Peyer's patch (tissue), 4 donors: ENCODE measurements at places on chromosomes 5 and 9.

- no peaks in the 10 kb centered on the region for H3K4me1 ChIP-seq
- DNase-seq, result no peak
- H3K27me3 ChIP-seq, result no peaks in the 10 kb centered on the region
- H3K4me3 ChIP-seq, result no peak overlapping the region
Measured at GRCh38 chr9:8863886-8864544, 1064.4 kb upstream of the DMAC1 start.

- H3K4me3 ChIP-seq, result peak within 1 kb of the TSS; percentile 70
- no peaks in the 10 kb centered on the region for H3K36me3 ChIP-seq
- peak; percentile 91 for DNase-seq
- H3K27me3 ChIP-seq, result no peaks in the 10 kb centered on the region
- no peaks in the 10 kb centered on the region for H3K4me1 ChIP-seq
Measured at GRCh38 chr5:73120222-73121118, at the start of gene TMEM171. Gene TMEM171, plus strand, starts transcription at chr5:73120575. Its CDS starts 2,799 bp downstream, at chr5:73123374.

DNA sequence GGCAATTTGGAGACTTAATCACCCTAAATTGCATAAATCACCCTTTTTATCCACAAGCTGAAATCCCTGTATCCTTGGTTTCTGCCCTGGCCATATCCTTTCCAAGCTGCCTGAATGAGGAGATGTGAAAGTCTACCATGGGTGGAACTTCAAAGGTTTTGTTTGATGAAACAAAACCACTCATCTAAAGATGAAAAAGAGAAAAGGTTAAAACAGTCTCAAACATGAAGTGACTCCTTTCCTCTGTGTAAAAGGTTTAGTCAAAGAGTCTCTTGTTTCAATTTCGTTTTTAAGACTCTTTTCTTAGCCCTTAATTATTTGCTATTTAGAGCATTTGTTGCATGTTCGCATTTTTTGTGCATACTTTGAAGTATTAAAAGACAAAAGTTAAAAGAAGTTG, 11.2 kb downstream of the SLC45A2 start:
- H3K4me1 ChIP-seq, result no peaks in the 10 kb centered on the region
- H3K27ac ChIP-seq, result no peak overlapping the region
- no peaks in the 10 kb centered on the region for H3K36me3 ChIP-seq
- no peaks in the 10 kb centered on the region for H3K27me3 ChIP-seq

- no peaks in the 10 kb centered on the region for H3K36me3 ChIP-seq
- no peak overlapping the region for H3K4me3 ChIP-seq
- H3K27me3 ChIP-seq, result no peaks in the 10 kb centered on the region
- H3K4me1 ChIP-seq, result no peaks in the 10 kb centered on the region
Measured at GRCh38 chr9:115674091-115674490, 479.5 kb upstream of the PAPPA start.

DNA sequence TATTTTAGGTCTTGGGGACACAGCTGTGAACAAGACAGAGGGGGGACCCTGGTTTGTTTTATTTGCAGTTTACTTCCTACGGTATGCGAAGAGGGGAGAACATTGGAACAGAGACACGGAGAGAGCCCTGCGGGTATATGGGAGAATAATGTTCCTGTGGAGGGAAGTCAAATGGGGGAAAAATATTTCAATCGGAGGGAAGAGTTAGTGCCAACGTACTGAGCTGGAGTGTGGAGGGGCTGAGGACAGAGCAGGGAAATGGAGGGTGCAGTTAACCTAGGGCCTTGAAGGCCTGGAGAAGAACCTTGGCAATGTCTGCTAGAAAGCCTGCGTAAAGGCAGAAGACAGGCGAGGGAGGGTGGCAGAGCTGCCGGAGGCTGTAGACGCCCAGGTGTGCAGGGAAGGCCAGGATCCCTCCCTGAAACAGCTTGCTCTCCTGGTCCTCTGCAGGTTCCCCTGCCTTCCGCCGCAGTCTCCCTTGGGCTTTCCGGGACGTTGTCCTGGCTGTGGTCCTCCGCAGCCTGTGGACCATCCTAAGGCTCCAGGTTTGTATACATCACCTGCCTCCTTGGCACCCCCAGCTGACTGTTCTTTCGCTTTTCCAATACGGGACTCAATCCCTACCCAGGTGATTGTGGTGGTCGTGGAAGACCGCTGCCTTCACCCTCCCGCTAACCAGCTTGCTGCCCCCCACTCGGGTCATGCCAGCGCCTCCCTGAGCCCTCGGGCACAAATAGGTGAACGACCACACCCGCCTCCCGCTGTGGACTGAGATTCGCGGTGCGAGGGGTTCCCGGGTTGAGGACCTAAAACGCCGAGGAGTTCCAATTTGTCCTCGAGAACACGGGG, 1.9 kb upstream of the RACK1 start:
- H3K4me3 ChIP-seq, result peak overlapping the region; percentile 72
- no peaks in the 10 kb centered on the region for H3K27me3 ChIP-seq
- peaks cover 9% of the 10 kb centered on the region for H3K4me1 ChIP-seq
- H3K27ac ChIP-seq, result peak overlapping the region; percentile 91

- H3K27me3 ChIP-seq, result no peaks in the 10 kb centered on the region
- H3K4me3 ChIP-seq, result no peak overlapping the region
- H3K27ac ChIP-seq, result no peak overlapping the region
- no peak for DNase-seq
Measured at GRCh38 chr9:117021906-117022305, 334.8 kb downstream of the TRIM32 start.

DNA sequence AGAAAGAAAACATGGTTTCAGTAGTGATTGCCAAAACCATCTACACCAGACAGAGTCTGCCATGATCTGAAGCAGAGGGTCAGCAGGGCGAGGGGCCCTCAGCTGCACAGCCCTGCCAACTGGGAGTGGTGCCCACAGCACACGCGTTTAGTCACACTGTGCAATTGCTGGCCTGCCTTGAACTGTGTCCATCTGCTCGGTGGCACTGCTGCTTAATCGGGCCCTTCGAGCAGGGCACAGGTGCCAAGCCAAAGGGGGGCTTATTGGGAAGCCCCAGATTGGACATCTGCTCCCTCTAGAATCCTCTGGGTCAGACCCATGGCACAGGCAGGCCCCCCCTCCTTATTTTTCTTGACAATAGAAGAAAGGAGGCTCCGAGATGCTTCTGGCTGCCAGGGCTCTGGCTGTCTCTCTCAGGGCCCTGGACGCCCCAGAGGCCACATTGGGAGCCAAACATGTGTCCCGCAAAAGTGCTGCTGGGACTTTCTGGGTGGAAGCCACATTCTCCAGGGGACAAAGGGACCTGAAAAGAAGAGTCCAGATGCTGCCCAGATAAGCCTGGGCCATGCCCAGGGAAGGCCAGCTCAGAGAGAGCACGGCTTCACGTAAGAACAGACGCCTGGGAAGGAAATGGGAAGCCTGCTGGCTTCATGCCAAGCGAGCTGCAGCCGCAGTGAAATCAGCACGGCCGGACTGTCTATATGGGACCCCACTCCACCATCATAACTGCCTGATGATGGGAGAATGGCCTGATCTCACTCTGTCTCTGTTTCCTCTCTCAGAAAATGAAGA, 349.2 kb downstream of the GADD45G start:
- H3K27ac ChIP-seq, result no peak overlapping the region
- H3K4me1 ChIP-seq, result peaks cover 4% of the 10 kb centered on the region
- no peaks in the 10 kb centered on the region for H3K36me3 ChIP-seq
- no peak overlapping the region for H3K4me3 ChIP-seq
- DNase-seq, result no peak

DNA sequence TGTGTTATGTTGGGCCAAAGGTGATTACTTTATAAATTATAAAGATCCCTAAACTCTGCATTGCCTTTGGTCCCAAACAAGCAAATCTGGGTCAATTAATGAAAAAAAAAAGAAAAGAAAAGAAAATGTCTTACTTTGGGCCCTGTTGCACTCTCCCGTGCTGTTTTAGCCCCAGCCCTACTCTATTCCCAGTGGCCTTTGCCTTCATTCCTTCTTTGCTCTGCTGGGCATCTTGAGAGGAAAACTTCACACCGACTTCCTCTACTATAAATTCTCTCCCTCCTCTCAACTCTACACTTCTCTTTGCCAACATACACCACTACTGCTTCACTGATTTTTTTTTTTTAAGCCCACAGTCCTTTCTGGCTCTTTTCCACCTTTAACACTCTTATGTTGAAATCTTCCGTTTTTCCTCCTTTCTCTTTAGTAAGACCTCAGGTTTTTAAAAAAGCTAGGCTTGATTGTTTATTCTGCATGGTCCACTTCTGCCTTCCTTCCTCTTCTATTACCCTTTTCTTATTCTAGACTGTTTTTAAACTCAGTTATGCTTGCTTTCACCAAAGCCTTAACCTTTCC, 4.5 kb upstream of the MSMP start:
- H3K27ac ChIP-seq, result peak overlapping the region; percentile 96
- no peak overlapping the region for H3K4me3 ChIP-seq
- no peaks in the 10 kb centered on the region for H3K27me3 ChIP-seq
- no peak for DNase-seq

DNA sequence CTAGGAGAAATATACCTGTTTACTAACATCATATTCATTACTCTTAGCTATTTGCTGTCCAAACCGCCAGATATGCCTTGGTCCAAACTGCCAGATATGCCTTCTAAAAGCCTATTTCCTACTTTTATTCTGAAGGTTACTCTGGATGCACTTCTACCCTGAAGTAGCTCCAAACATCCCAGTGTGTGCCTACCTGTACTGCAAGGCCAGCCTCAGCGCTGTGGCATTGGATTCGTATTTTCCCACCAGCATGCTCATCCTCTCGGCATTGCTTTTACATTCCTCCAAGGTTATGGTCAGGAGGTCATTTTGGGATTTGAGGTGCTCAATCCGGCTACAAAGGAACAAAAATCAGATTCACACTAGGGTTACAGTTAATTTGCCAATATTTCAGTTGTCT, 94.3 kb downstream of the DCP2 start:
- H3K4me3 ChIP-seq, result no peak overlapping the region
- no peaks in the 10 kb centered on the region for H3K4me1 ChIP-seq
- no peaks in the 10 kb centered on the region for H3K27me3 ChIP-seq
- no peak for DNase-seq
- H3K27ac ChIP-seq, result no peak overlapping the region

DNA sequence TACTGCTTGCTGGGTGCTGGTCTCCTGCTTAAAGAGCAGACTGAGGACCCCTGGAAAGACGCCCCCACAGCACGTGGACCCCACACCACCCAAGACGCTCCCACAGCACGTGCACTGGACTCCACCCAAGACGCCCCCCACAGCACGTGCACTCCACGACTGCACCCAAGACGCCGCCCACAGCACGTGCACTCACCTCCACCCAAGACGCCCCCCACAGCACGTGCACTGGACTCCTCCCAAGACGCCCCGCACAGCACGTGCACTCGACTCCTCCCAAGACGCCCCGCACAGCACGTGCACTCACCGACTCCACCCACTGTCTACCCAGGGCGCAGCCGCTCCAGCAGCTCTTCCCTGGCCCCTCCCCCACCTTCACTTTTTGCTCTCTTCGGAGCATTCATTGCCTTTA, 50.5 kb downstream of the EHMT1 start:
- no peak overlapping the region for H3K27ac ChIP-seq
- no peaks in the 10 kb centered on the region for H3K27me3 ChIP-seq

GRCh38 chr5:75536694-75537360, 25.1 kb downstream of the POLK start:
- no peak overlapping the region for H3K27ac ChIP-seq
- H3K4me1 ChIP-seq, result no peaks in the 10 kb centered on the region
- no peak for DNase-seq
- no peaks in the 10 kb centered on the region for H3K36me3 ChIP-seq

DNA sequence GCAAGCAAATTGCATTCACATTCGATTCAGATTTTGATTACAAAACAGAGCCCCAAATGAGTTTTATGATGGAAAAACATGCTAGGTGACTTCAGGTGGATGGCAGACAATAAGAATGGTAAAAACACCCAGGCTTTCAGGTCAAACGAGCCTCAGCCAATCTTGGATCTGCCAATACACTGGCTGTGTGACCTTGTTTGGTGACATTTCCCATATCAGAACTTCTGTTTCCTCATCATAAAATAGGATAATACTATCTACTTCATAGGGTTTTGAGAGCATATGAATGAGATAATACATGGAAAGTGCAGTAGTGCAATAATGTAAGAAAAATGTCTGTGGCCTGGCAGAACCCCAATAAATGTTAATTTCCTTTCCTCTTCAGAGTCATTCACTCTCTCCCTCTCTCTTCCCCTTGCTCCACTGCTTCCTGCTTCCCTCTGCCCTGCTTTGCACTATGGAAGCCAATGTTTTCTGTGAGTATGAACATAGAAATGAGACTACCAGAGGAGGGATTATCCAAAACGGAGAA, 54.7 kb downstream of the SH3RF2 start:
- no peak for DNase-seq
- peak overlapping the region; percentile 60 for H3K27ac ChIP-seq
- H3K4me3 ChIP-seq, result no peak overlapping the region
- no peaks in the 10 kb centered on the region for H3K27me3 ChIP-seq
- H3K36me3 ChIP-seq, result no peaks in the 10 kb centered on the region

- no peak overlapping the region for H3K27ac ChIP-seq
- DNase-seq, result no peak
- H3K27me3 ChIP-seq, result no peaks in the 10 kb centered on the region
- H3K4me3 ChIP-seq, result no peak overlapping the region
Measured at GRCh38 chr9:92745331-92745730, 19.3 kb downstream of the BICD2 start.

GRCh38 chr9:136154943-136155342, 36.3 kb upstream of the TMEM250 start:
- H3K36me3 ChIP-seq, result no peaks in the 10 kb centered on the region
- H3K27me3 ChIP-seq, result no peaks in the 10 kb centered on the region
- no peak overlapping the region for H3K4me3 ChIP-seq
- DNase-seq, result no peak

DNA sequence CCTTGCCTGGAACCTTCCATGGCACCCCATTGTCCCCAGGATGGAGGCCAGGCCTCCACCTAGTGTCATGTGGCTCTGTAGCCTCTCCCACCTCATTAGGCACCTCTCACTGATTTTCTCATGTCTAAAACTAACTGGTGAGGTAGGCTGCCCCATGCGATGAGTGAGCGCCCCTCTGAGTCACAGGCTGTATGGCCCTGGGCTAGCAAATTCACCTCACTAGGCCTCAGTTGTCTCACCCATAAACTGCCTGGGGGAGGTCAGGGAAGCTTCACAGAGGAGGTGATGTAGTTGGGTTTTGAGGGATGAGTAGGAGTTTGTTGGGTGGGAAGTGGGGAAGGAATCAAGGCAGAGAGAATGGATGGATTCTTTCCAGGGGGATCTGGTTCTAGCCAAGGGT, 8.8 kb downstream of the RXRA start:
- no peaks in the 10 kb centered on the region for H3K36me3 ChIP-seq
- no peak overlapping the region for H3K27ac ChIP-seq
- no peak overlapping the region for H3K4me3 ChIP-seq
- DNase-seq, result no peak
- peaks cover 99% of the 10 kb centered on the region for H3K4me1 ChIP-seq
